ENCODE measurements at places on chromosomes 5 and 9. TPM values are rescaled to one million over a fixed set of nuclear protein-coding genes. Genes with fewer than 3 reads are reported as not detected.

The PIP5K1B gene
- polyA plus RNA-seq, result 57.9 TPM

The AIF1L gene
- 7.5 TPM for polyA plus RNA-seq

The SCGB3A2 gene
- not detected for polyA plus RNA-seq

The TSSK1B gene
- not detected for polyA plus RNA-seq

The N4BP3 gene
- polyA plus RNA-seq, result 2.0 TPM

The FBN2 gene
- 21.8 TPM for polyA plus RNA-seq

The IFNA2 gene
- not detected for polyA plus RNA-seq

The NFIL3 gene
- 51.9 TPM for polyA plus RNA-seq

The PDE6A gene
- polyA plus RNA-seq, result 1.0 TPM

The BTNL9 gene
- 11.6 TPM for polyA plus RNA-seq

The MYMK gene
- 0.13 TPM for polyA plus RNA-seq

The OTP gene
- not detected for polyA plus RNA-seq

The SLC2A6 gene
- polyA plus RNA-seq, result 1.7 TPM

The ELP1 gene
- polyA plus RNA-seq, result 28.8 TPM

The ADAMTS16 gene
- polyA plus RNA-seq, result 1.2 TPM

The FGD3 gene
- 7.2 TPM for polyA plus RNA-seq

The GABRB2 gene
- polyA plus RNA-seq, result 3.7 TPM

The PCDHGB2 gene
- polyA plus RNA-seq, result 1.0 TPM

The GPR151 gene
- polyA plus RNA-seq, result 0.04 TPM

The FAM221B gene
- polyA plus RNA-seq, result 0.10 TPM

The DNAH5 gene
- polyA plus RNA-seq, result 0.34 TPM

The PCDHB12 gene
- polyA plus RNA-seq, result 1.2 TPM

Data from large intestine (tissue), 12 donors.